Gastroesophageal sphincter (tissue), 4 donors: ENCODE measurements at places on chromosomes 11 and 22. TPM values are rescaled to one million over a fixed set of nuclear protein-coding genes. Genes with fewer than 3 reads are reported as not detected.

The KRTAP5-7 gene
- not detected for total RNA-seq

The TSG101 gene
- total RNA-seq, result 69.4 TPM

The RAB39A gene
- total RNA-seq, result 1.3 TPM

GRCh38 chr11:118607401-118608359, at the start of gene PHLDB1:
Gene PHLDB1 (plus strand): TSS chr11:118607615. CDS start chr11:118613837, 6,222 bp downstream.
- peak; percentile 50 for ATAC-seq

The FOSL1 gene
- 24.9 TPM for total RNA-seq

GRCh38 chr11:125921042-125921441, 16.7 kb downstream of the DDX25 start:
- ATAC-seq, result no peak

The MMP7 gene
- total RNA-seq, result not detected

The YPEL4 gene
- total RNA-seq, result 1.6 TPM

GRCh38 chr11:120598517-120599257, 87.1 kb downstream of the GRIK4 start:
- ATAC-seq, result no peak

The BIK gene
- total RNA-seq, result 1.7 TPM
